ENCODE measurements at places on chromosomes 12 and 14.

GRCh38 chr12:105622220-105622619, 291.7 kb downstream of the C12orf75 start:
- DNase-seq, result no peak

GRCh38 chr14:88841741-88842140, 17.3 kb downstream of the TTC8 start:
- no peak for DNase-seq

GRCh38 chr12:75790219-75790618, 241.4 kb downstream of the PHLDA1 start:
- no peak for DNase-seq

GRCh38 chr14:93532541-93532940, 101.8 kb downstream of the UNC79 start:
- no peak for DNase-seq

- DNase-seq, result no peak
These were observed 48.6 kb downstream of the SH2B3 start for GRCh38 chr12:111454311-111454710.

DNA sequence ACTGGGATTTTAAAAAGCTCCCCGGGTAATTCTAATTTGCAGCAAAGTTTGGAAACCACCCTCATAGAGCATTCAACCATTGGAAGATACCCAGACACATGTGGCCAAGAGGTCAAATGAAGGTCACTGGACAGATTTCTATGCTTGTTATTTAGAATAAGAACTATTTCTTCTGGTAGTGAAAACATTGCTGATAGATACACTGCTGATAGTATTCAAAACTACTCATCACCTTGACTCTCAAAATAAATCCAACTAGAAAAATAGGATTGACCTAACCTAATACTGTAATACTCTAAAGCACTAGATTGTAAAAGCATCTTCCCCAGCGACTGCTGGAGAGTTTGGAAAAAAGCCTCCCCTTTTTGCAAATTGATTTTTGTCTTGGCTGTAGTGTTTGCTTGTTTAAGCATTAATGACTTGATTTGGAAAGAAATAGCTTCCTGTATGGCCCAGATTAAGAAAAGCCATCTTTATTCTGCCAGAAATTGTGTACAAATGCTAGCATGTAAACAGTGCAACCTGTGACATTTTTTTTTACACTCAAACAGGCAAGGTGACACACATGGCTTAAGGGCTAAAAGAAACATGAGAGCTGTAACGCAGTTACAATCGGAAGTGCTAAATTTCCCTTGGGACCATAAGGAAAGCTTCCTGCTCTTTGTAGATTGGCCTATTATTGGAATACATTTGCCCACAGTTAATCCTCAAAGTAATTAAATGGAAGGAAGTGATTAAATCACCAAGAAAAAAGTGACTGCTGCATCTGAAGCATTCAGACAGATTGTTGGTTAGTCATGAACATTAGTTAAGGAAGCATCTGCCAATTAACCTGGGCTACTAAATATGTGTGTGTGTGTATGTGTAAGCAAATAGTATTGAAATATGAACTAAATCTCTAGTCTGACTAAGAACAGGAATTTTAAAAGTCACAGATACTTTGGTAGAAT, 356.5 kb upstream of the ATP2B1 start:
- no peak for DNase-seq

DNA sequence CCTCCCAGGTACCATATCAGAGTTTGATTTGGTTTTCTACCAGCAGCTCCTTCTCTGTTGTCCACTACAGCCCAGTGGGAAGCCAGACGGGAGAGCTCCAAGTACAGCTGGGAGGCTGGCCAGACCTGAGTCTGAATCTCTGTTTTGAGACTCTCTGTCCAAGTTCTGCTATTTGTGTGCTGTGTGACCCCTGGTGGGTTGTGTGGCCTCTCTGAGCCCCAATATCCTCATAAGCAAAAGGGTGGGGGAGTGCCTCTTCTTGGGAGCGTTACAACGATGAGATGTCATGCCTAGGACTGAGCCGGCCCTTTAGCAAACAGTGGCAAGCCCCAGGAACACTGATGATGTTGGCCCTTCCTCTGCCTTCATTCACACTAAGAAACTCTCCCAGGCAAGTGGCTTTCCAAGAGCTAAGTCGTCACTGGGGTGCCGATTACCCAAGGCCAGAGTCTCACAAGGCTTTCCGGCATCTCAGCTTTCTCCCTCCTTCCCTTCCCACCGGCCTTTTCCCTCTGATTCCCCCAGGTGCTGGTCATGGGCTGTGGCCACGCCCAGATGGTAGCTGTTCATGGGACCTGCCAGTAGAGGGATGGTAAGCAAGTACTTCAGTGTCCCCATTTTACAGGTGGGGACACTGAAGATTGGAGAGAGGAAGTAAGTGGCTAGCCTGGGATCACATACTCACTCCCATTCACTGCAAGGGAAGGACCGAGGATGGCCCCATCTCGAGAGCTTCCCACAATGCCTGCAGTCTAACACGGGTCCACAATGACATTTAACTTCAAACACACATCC, 47.7 kb downstream of the BCL11B start:
- no peak for DNase-seq

- no peak for DNase-seq
These were observed 79.2 kb downstream of the B4GALNT3 start for GRCh38 chr12:538731-539539.

- DNase-seq, result no peak
These were observed 51.2 kb upstream of the HELB start for GRCh38 chr12:66251049-66251448.

DNA sequence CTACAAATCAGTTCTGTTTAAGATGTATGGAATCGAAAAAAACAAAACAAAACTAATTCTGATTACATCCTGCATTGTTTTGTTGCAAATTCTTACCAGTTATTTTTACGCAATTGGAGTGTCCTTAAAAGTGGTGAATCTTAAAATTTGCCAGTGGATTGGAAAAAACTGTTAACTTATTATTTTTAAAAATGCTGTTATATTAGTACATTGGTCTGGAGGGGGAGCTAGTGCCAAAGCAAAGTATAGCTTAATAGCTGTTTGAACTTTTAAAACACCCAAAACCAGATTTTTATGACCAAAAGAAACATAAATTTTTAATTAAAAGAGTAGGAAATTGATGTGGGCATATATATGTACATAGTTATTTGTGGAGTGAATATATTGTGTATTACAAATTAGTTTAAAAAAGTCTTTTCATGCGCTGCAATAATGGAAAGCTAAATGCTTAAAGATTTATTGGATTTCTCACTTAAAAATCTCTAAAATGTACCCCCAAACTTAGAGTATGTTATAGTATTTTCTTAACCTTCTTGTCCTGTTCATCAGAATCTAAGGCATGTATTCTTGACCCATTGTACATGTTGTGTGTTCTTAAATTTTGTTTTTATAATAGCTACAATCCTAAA, 2.5 kb downstream of the FUT8 start:
- peak; percentile 22 for DNase-seq

- DNase-seq, result no peak
These were observed 61.9 kb downstream of the SMUG1 start for GRCh38 chr12:54126696-54127537.

- DNase-seq, result no peak
These were observed 84.9 kb upstream of the EVL start for GRCh38 chr14:99980299-99980698.

GRCh38 chr14:51131516-51131915, 36.6 kb upstream of the TRIM9 start:
- no peak for DNase-seq

DNA sequence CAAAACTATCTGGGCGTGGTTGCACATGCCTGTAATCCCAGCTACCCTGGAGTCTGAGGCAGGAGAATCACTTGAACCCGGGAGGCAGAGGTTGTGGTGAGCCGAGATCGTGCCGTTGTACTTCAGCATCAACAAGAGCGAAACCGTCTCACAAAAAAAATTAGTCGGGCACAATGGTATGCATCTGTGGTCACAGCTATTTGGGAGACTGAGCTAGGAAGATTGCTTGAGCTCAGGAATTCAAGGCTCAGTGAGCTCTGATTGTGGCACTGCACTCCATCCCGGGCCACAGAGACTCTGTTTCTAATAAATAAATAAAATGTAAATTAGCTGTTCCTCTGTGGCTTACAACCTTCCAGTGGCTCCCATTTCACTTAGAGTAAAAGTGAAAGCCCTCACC, 28.0 kb downstream of the RCOR1 start:
- DNase-seq, result no peak

GRCh38 chr12:13135371-13136178, 32.1 kb upstream of the GSG1 start:
- peak; percentile 80 for DNase-seq

- no peak for DNase-seq
These were observed 14.5 kb upstream of the TAMALIN start for GRCh38 chr12:51992246-51992645.

DNA sequence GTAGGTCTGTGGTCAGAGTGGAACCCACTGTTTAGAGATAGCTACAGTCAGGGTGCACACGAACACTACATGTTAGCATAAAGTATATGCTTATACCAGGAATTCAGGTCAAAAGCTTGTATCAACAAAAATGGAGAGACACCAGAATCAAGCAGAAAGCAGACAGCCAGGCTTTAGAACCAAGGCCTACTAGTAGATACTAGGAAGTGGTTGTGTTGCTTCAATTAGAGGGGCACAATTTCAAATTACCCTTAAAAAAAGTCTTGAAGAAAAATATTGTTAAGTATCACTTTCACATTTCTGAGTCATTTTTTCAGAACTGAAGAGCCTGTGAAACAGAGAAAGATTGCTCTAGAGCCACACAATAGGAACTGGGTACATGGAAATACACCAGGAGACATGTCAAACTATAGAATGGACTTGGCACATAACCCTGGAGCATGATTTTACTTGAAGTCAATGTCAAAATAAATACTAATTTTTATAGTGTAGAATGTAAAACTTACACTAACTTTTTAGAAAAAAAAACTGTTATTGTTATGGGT, 41.6 kb downstream of the LRRC9 start:
- no peak for DNase-seq

GRCh38 chr12:131642101-131642540, 68.8 kb upstream of the SFSWAP start:
- DNase-seq, result no peak

Measured in fibroblast of the conjunctiva (primary cell).